Trophoblast cell (in vitro differentiated cells and primary cell): ENCODE measurements at places on chromosomes 13 and 19.

GRCh38 chr13:106088085-106088484 lies 447.4 kb downstream of the EFNB2 start:
- no peaks in the 10 kb centered on the region for H3K4me1 ChIP-seq
- no peak overlapping the region for H3K27ac ChIP-seq
- H3K27me3 ChIP-seq, result no peaks in the 10 kb centered on the region

GRCh38 chr13:92137520-92137919 lies 739.1 kb downstream of the GPC5 start:
- no peak overlapping the region for H3K4me3 ChIP-seq
- no peaks in the 10 kb centered on the region for H3K4me1 ChIP-seq
- no peak overlapping the region for H3K27ac ChIP-seq
- H3K27me3 ChIP-seq, result no peaks in the 10 kb centered on the region
- no peak for DNase-seq

DNA sequence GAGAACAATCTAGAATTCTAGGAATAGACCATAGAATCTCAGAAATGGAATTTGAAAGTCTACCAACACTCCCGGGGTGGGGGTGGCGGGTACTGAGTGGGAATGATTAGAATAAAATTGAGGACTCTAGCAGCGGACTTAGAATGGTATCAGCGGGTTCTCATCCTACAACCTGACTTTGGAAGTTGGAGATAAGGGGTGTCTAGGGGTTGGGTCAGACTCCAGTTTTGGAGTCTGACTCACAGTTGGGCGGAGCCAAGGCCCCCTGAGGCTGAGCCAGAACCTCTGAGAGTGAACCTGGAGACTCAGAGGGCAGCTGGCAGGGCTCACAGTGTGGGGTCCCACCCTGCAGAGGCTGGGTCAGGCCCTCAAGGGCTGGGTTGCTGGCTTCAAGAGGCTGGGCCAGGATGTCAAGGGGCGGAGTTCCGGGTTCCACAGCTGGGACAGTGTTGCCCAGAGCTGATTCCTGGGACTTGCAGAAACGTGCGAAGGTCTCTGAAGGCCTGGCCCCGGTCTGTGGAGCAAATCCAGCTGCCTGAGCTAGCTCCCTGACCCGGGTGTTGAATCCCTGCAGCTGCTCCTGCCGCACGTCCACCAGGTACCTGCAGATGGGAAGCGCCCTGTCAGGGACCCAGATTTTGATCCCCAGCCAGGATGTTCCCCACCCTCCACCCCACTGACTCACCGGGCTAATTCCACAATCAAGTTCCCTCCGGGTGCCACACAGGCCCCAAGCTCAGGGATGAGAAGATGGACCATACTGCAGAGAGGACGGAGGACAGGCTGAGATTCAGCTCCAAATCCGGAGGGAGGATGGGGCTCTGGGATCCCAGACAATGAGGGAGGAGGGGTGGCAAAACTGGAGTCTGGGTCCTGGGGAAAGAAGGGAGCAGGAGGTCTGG lies 1.6 kb upstream of the TNNI3 start:
- no peak for DNase-seq
- H3K4me1 ChIP-seq, result no peaks in the 10 kb centered on the region
- no peaks in the 10 kb centered on the region for H3K36me3 ChIP-seq
- H3K27me3 ChIP-seq, result peaks cover 22% of the 10 kb centered on the region
- H3K4me3 ChIP-seq, result no peak overlapping the region

DNA sequence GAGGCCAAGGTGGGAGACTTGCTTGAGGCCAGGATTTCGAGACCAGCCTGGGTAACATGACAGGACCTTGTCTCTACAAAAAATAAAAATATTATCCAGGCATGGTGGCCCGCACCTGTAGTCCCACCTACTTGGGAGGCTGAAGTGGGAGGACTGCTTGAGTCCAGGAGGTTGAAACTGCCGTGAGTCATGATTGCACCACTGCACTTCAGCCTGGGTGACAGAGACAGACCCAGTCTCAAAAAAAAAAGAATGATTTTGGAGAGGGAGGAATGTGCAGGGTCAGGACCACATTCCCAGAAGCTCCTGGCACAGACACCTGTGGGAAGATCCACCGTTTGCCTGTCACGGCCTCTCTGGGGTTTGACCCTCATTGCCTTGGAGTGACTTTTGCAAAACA lies 9.3 kb upstream of the BAX start:
- no peaks in the 10 kb centered on the region for H3K27me3 ChIP-seq
- no peaks in the 10 kb centered on the region for H3K36me3 ChIP-seq
- H3K4me3 ChIP-seq, result no peak overlapping the region
- peak; percentile 83 for DNase-seq

GRCh38 chr19:6209680-6210079 lies 70.1 kb downstream of the MLLT1 start:
- H3K4me1 ChIP-seq, result no peaks in the 10 kb centered on the region
- peaks cover 37% of the 10 kb centered on the region for H3K36me3 ChIP-seq
- H3K27ac ChIP-seq, result no peak overlapping the region
- DNase-seq, result no peak
- no peaks in the 10 kb centered on the region for H3K27me3 ChIP-seq
- H3K4me3 ChIP-seq, result no peak overlapping the region

DNA sequence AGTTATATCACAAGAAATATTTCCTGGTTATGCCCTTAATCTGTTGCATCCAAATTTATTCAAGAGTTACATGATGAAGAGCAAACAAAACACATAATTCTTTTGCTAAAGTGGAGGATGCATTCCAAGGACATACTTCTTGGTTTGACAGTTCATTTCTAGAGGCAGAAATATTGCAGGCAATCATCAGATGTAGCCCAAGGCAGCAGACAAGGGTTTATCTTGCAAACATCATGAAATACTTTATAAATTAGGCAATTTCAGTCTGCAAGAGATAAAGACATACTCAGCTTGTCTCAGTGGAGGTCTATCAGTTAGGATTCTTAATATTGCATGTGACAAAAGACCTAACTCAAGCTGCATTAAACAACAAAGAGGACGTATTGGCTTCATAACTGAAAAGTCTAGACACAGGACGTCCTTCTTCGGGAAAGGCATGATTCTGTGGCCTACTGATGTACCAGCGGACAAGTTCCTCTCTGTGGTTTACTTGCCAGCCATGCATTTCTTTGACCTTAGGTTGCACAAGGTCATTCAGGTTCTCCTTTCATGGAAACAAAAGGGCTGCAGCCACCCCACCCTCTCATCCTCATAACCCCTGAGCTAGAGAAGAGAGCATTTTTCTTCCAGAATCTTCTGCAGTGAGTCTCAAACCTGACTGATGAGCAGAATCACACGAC lies 204.1 kb downstream of the KATNAL1 start:
- no peaks in the 10 kb centered on the region for H3K36me3 ChIP-seq
- peak overlapping the region; percentile 14 for H3K27ac ChIP-seq
- peaks cover 15% of the 10 kb centered on the region for H3K4me1 ChIP-seq
- peak; percentile 64 for DNase-seq
- no peaks in the 10 kb centered on the region for H3K27me3 ChIP-seq

- H3K27me3 ChIP-seq, result no peaks in the 10 kb centered on the region
- no peaks in the 10 kb centered on the region for H3K36me3 ChIP-seq
- no peak overlapping the region for H3K4me3 ChIP-seq
- no peaks in the 10 kb centered on the region for H3K4me1 ChIP-seq
- H3K27ac ChIP-seq, result no peak overlapping the region
- DNase-seq, result no peak
Observed at GRCh38 chr13:113124211-113124970, 1.8 kb downstream of the F10 start.

GRCh38 chr13:114096031-114096485 lies 36.4 kb downstream of the RASA3 start:
- no peaks in the 10 kb centered on the region for H3K36me3 ChIP-seq
- no peak overlapping the region for H3K27ac ChIP-seq
- H3K4me3 ChIP-seq, result no peak overlapping the region
- H3K4me1 ChIP-seq, result peaks cover 23% of the 10 kb centered on the region
- no peaks in the 10 kb centered on the region for H3K27me3 ChIP-seq

DNA sequence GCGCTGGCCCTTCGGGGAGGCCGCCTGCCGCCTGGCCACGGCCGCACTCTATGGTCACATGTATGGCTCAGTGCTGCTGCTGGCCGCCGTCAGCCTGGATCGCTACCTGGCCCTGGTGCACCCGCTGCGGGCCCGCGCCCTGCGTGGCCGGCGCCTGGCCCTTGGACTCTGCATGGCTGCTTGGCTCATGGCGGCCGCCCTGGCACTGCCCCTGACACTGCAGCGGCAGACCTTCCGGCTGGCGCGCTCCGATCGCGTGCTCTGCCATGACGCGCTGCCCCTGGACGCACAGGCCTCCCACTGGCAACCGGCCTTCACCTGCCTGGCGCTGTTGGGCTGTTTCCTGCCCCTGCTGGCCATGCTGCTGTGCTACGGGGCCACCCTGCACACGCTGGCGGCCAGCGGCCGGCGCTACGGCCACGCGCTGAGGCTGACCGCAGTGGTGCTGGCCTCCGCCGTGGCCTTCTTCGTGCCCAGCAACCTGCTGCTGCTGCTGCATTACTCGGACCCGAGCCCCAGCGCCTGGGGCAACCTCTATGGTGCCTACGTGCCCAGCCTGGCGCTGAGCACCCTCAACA lies 1.2 kb downstream of the F2RL3 start:
- no peaks in the 10 kb centered on the region for H3K36me3 ChIP-seq
- H3K4me1 ChIP-seq, result no peaks in the 10 kb centered on the region
- peak; percentile 22 for DNase-seq
- no peaks in the 10 kb centered on the region for H3K27me3 ChIP-seq
- H3K27ac ChIP-seq, result no peak overlapping the region

GRCh38 chr19:30390356-30390988 lies 18.3 kb downstream of the ZNF536 start:
- no peak overlapping the region for H3K4me3 ChIP-seq
- no peaks in the 10 kb centered on the region for H3K27me3 ChIP-seq
- no peak for DNase-seq
- H3K4me1 ChIP-seq, result peaks cover 2% of the 10 kb centered on the region

GRCh38 chr19:35755550-35756376 lies 1.1 kb downstream of the HSPB6 start:
- peaks cover 37% of the 10 kb centered on the region for H3K36me3 ChIP-seq
- H3K4me1 ChIP-seq, result peaks cover 29% of the 10 kb centered on the region
- no peak overlapping the region for H3K4me3 ChIP-seq
- H3K27me3 ChIP-seq, result no peaks in the 10 kb centered on the region

GRCh38 chr19:14072535-14073260 lies at the start of gene MISP3:
Gene MISP3, plus strand, starts transcription at chr19:14072786. Its CDS starts 524 bp downstream, at chr19:14073310.
- DNase-seq, result peak; percentile 63
- H3K27ac ChIP-seq, result no peak within 1 kb of the TSS
- no peaks in the 10 kb centered on the region for H3K36me3 ChIP-seq
- H3K4me3 ChIP-seq, result peak within 1 kb of the TSS; percentile 62
- H3K4me1 ChIP-seq, result peaks cover 22% of the 10 kb centered on the region

GRCh38 chr13:76717092-76717491 lies 169.1 kb downstream of the KCTD12 start:
- no peak overlapping the region for H3K4me3 ChIP-seq
- no peaks in the 10 kb centered on the region for H3K4me1 ChIP-seq
- H3K27ac ChIP-seq, result no peak overlapping the region
- H3K27me3 ChIP-seq, result no peaks in the 10 kb centered on the region
- no peaks in the 10 kb centered on the region for H3K36me3 ChIP-seq

GRCh38 chr19:28841531-28841930 lies 371.4 kb downstream of the UQCRFS1 start:
- H3K27ac ChIP-seq, result no peak overlapping the region
- DNase-seq, result no peak
- no peak overlapping the region for H3K4me3 ChIP-seq
- no peaks in the 10 kb centered on the region for H3K36me3 ChIP-seq
- H3K4me1 ChIP-seq, result no peaks in the 10 kb centered on the region
- H3K27me3 ChIP-seq, result no peaks in the 10 kb centered on the region

GRCh38 chr19:1131718-1132551 lies 28.1 kb downstream of the GPX4 start:
- peak overlapping the region; percentile 55 for H3K27ac ChIP-seq
- peak; percentile 92 for DNase-seq
- H3K4me1 ChIP-seq, result peaks cover 16% of the 10 kb centered on the region
- no peaks in the 10 kb centered on the region for H3K27me3 ChIP-seq
- peak overlapping the region; percentile 62 for H3K4me3 ChIP-seq

DNA sequence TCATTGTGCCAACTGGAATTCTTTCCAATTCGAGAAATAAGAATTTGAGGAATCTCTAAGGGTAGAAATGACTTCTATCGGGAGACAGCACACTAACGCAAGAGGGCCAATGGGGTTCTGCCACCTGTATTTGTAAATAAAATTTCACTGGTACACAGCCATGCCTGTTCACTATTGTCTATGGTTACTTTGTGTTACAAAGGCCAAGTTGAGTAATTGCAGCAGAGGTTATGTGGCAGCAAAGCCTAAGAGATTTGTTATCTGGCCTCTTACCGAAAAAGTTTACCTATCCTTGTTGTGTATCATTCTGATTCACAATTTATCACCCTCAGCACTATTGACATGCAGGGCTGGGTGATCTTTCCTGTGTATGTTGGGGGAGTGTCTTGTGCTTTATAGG lies 278.0 kb downstream of the KLF5 start:
- peaks cover 6% of the 10 kb centered on the region for H3K4me1 ChIP-seq
- no peaks in the 10 kb centered on the region for H3K27me3 ChIP-seq
- peak; percentile 71 for DNase-seq
- no peaks in the 10 kb centered on the region for H3K36me3 ChIP-seq
- H3K27ac ChIP-seq, result no peak overlapping the region
- H3K4me3 ChIP-seq, result no peak overlapping the region

DNA sequence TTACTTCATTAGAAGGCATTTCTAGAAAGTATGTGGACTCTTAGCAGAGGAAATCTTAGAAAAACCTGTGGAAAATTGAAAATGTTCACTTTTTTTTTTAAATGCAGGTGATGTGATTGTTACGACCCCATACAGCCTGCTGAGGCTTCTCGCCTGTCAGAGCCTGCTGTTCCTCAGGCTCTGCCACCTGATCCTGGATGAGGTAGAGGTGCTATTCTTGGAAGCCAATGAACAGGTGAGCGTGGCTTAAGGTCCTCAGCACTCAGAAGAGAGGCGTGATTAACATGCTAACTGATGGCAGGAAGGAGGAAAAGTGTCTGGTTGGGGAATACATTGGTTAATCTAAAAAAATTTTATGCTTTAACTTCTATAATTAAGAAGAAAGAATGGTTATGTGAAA lies 71.4 kb downstream of the SLC7A9 start:
- no peak overlapping the region for H3K27ac ChIP-seq
- H3K27me3 ChIP-seq, result no peaks in the 10 kb centered on the region
- no peak for DNase-seq

DNA sequence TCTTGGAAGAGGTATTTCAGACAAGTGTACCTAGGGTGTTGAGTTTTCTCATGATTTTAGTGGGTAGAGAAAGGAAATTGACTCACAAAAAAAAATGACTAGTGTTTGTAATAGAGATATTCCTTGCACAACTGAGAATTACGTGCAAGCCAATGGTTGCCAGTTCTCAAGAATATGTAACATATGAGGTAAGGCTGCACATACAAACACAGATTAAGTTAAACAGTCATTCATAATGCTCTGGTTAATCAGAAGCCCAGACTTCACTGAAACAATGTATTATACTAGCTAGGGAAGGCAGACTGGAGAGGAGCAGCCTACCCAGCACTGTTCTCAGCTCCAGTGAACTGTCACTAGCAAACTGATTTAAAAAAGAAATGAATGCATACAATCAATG lies 418.3 kb downstream of the DIAPH3 start:
- no peaks in the 10 kb centered on the region for H3K27me3 ChIP-seq
- no peaks in the 10 kb centered on the region for H3K4me1 ChIP-seq
- H3K27ac ChIP-seq, result no peak overlapping the region
- DNase-seq, result no peak
- H3K4me3 ChIP-seq, result no peak overlapping the region

GRCh38 chr19:27676877-27677276 lies 1536.1 kb downstream of the UQCRFS1 start:
- no peaks in the 10 kb centered on the region for H3K4me1 ChIP-seq
- no peaks in the 10 kb centered on the region for H3K36me3 ChIP-seq
- no peaks in the 10 kb centered on the region for H3K27me3 ChIP-seq
- H3K4me3 ChIP-seq, result no peak overlapping the region
